ENCODE measurements at places on chromosomes 11 and 22. TPM values are rescaled to one million over a fixed set of nuclear protein-coding genes. Genes with fewer than 3 reads are reported as not detected.

The KRTAP5-9 gene
- not detected for total RNA-seq

The RFPL2 gene
- total RNA-seq, result 0.48 TPM

The CYP2D6 gene
- 1.4 TPM for total RNA-seq

The ADAMTS15 gene
- 3.7 TPM for total RNA-seq

The P2RY6 gene
- 0.16 TPM for total RNA-seq

The ADM2 gene
- 10.9 TPM for total RNA-seq

The SYNGR1 gene
- 35.3 TPM for total RNA-seq

The PLEKHA7 gene
- total RNA-seq, result 15.3 TPM

The MB gene
- 0.50 TPM for total RNA-seq

GRCh38 chr11:93757924-93758865 lies 16.7 kb downstream of the C11orf54 start:
- H3K4me3 ChIP-seq, result no peak overlapping the region
- H3K4me1 ChIP-seq, result no peaks in the 10 kb centered on the region
- H3K27me3 ChIP-seq, result no peaks in the 10 kb centered on the region

DNA sequence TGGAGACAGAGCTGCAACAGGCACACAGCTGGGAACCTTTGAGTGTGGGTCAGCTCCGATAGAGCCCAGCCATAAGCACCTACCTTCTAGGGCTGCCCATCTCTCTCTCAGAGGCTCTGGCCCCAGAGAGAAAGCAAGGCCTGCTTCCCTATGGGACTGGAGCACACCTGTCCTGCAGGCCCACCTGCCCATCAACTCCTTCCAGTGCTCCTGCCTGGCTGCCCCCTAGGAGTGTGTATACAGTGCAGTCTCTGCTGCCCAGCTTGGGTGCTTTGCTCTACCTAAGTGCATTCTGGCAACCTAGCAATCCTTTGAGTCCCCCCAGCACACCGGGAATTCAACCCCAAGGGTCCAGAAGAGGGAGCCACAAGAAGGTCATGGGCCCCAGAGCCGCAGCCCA lies 21.0 kb downstream of the OR8G5 start:
- H3K27ac ChIP-seq, result no peak overlapping the region
- peaks cover 8% of the 10 kb centered on the region for H3K36me3 ChIP-seq
- H3K27me3 ChIP-seq, result no peaks in the 10 kb centered on the region
- no peak for DNase-seq
- H3K4me3 ChIP-seq, result no peak overlapping the region
- peaks cover 15% of the 10 kb centered on the region for H3K4me1 ChIP-seq

GRCh38 chr11:47997063-47998053 lies 17.0 kb downstream of the PTPRJ start:
- H3K4me3 ChIP-seq, result no peak overlapping the region
- H3K27ac ChIP-seq, result peak overlapping the region; percentile 33
- H3K27me3 ChIP-seq, result no peaks in the 10 kb centered on the region
- peaks cover 39% of the 10 kb centered on the region for H3K4me1 ChIP-seq

GRCh38 chr11:74583024-74583624 lies 9.3 kb upstream of the POLD3 start:
- no peaks in the 10 kb centered on the region for H3K27me3 ChIP-seq
- no peak overlapping the region for H3K27ac ChIP-seq
- no peak overlapping the region for H3K4me3 ChIP-seq
- H3K36me3 ChIP-seq, result no peaks in the 10 kb centered on the region

GRCh38 chr11:78876676-78877075 lies 302.0 kb upstream of the NARS2 start:
- no peak overlapping the region for H3K4me3 ChIP-seq
- no peak overlapping the region for H3K27ac ChIP-seq
- peaks cover 13% of the 10 kb centered on the region for H3K27me3 ChIP-seq
- DNase-seq, result no peak
- H3K4me1 ChIP-seq, result 0 out of 2 replicates have a peak, but pooled peaks cover 3% of the 10 kb centered on the region

GRCh38 chr22:40361100-40361499 lies 9.3 kb upstream of the SGSM3 start:
- H3K27ac ChIP-seq, result no peak overlapping the region

- H3K27me3 ChIP-seq, result no peaks in the 10 kb centered on the region
- no peak for DNase-seq
- peaks cover 27% of the 10 kb centered on the region for H3K4me1 ChIP-seq
- H3K27ac ChIP-seq, result no peak overlapping the region
- H3K4me3 ChIP-seq, result no peak overlapping the region
- no peaks in the 10 kb centered on the region for H3K36me3 ChIP-seq
Measured at GRCh38 chr11:94751786-94752185, 16.4 kb upstream of the AMOTL1 start.

- H3K36me3 ChIP-seq, result no peaks in the 10 kb centered on the region
- H3K27ac ChIP-seq, result no peak overlapping the region
- H3K4me3 ChIP-seq, result no peak overlapping the region
- peaks cover 12% of the 10 kb centered on the region for H3K27me3 ChIP-seq
- H3K4me1 ChIP-seq, result peaks cover 4% of the 10 kb centered on the region
Measured at GRCh38 chr11:12128301-12128751, 17.9 kb downstream of the MICAL2 start.

DNA sequence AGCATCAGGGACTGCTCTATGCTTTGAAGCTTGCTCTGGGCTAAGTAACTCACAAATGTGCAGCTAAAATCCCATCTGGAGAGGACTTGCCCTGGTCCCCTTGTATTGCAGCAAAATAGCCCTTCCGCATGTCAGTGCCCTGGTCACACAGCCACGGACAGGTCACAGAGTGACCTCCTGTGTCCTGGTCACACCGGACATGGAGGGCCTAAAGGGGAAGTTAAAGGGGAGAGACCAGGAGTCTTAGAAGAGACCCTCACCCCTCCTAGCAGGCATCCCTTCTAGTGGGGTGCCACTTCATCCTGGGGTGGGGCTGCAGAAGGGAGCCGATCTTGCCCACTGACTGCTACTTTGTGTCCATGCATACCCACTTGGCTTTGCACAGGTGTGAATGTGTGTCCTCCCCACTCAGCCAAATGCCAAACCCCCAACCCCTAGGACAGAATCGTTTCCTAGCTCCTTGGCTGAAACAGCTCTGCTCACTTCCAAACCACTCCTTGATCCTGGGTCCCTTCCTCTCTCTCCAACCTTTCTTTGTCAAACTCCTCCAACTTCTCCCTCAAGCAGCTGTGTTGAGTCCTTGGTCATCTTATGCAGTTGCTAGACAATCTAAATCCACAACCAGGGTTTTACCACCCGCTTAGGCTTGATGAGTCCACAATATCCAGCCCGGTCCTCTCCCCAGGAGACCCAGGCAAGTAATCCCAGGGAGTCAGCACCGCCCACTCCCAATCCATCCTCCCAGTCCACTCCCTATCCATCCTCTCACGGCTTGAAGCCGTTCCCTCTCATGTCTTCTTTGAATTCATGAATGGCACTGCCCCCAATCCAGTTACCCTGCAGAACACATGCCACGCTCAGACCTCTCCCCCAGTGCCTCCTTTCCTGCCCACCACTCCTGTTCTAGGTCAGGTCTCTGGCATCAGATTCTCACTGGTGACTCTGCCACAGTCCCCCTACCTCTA lies 3.3 kb upstream of the FXYD6 start:
- H3K4me3 ChIP-seq, result no peak overlapping the region
- no peak for DNase-seq
- H3K36me3 ChIP-seq, result no peaks in the 10 kb centered on the region
- peaks cover 64% of the 10 kb centered on the region for H3K27me3 ChIP-seq
- no peak overlapping the region for H3K27ac ChIP-seq

GRCh38 chr22:19706661-19707151 lies 7.6 kb upstream of the SEPTIN5 start:
- no peak overlapping the region for H3K4me3 ChIP-seq
- H3K4me1 ChIP-seq, result peaks cover 40% of the 10 kb centered on the region
- DNase-seq, result no peak
- H3K27me3 ChIP-seq, result peaks cover 3% of the 10 kb centered on the region
- no peaks in the 10 kb centered on the region for H3K36me3 ChIP-seq

DNA sequence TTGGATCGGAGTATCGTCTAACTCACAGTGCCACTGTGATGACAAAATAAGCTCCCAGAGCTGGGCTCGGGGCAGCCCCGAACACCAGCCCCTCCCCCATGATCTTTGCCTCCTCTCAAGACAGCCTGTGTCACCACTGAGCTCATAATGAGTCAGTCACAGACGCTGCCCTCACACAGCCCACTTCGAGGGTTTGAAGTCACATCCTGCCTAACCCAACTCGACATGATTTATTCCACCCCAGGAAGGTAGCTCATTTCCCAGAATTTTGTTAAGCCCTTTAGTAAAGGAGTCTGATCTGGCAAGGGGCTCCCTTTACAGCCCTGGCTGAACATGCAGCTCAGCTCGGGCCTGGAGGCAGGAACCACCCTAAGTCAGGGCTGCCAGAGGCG lies 22.8 kb downstream of the MYH9 start:
- no peak overlapping the region for H3K4me3 ChIP-seq
- H3K36me3 ChIP-seq, result no peaks in the 10 kb centered on the region
- peak overlapping the region; percentile 99 for H3K27ac ChIP-seq
- peaks cover 96% of the 10 kb centered on the region for H3K4me1 ChIP-seq

GRCh38 chr11:134742956-134743819 lies 331.1 kb upstream of the B3GAT1 start:
- no peak overlapping the region for H3K4me3 ChIP-seq
- H3K36me3 ChIP-seq, result peaks cover 19% of the 10 kb centered on the region
- peaks cover 42% of the 10 kb centered on the region for H3K27me3 ChIP-seq
- no peaks in the 10 kb centered on the region for H3K4me1 ChIP-seq
- DNase-seq, result no peak
- H3K27ac ChIP-seq, result no peak overlapping the region

- H3K27ac ChIP-seq, result peak overlapping the region; percentile 0
- H3K36me3 ChIP-seq, result no peaks in the 10 kb centered on the region
- DNase-seq, result no peak
- H3K27me3 ChIP-seq, result no peaks in the 10 kb centered on the region
Measured at GRCh38 chr11:92697461-92698312, 271.8 kb upstream of the MTNR1B start.

DNA sequence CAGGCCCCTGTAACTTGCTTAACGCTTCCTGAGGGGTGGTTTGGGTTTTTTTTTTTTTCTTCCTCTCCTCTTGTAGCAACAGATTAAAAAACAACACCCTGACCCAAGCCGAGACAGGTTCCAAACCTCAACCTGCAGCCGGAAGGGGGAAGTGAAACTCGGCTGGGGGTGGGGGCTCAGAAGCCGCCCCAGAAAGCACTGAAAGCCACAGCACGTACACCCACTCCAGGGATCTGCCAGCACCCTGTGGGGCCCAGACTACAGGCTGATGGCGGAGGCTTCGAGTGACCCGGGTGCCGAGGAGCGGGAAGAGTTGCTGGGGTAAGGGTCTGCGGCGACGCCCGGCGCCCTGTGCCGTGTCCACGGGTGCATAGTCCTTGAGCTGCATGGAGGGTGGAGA lies at the start of gene LSP1:
Gene LSP1, plus strand, starts transcription at position 208 of the 400 bp plus-strand sequence. Its CDS starts 61 bp downstream, at position 269.
- no peak within 1 kb of the TSS for H3K4me3 ChIP-seq
- no peak within 1 kb of the TSS for H3K27ac ChIP-seq

GRCh38 chr11:35380603-35381002 lies 38.8 kb downstream of the SLC1A2 start:
- H3K36me3 ChIP-seq, result no peaks in the 10 kb centered on the region
- DNase-seq, result no peak
- no peak overlapping the region for H3K4me3 ChIP-seq
